ENCODE measurements at places on chromosomes 11 and 22.

GRCh38 chr22:22893891-22894739, 6.5 kb downstream of the IGLL5 start:
- DNase-seq = no peak

DNA sequence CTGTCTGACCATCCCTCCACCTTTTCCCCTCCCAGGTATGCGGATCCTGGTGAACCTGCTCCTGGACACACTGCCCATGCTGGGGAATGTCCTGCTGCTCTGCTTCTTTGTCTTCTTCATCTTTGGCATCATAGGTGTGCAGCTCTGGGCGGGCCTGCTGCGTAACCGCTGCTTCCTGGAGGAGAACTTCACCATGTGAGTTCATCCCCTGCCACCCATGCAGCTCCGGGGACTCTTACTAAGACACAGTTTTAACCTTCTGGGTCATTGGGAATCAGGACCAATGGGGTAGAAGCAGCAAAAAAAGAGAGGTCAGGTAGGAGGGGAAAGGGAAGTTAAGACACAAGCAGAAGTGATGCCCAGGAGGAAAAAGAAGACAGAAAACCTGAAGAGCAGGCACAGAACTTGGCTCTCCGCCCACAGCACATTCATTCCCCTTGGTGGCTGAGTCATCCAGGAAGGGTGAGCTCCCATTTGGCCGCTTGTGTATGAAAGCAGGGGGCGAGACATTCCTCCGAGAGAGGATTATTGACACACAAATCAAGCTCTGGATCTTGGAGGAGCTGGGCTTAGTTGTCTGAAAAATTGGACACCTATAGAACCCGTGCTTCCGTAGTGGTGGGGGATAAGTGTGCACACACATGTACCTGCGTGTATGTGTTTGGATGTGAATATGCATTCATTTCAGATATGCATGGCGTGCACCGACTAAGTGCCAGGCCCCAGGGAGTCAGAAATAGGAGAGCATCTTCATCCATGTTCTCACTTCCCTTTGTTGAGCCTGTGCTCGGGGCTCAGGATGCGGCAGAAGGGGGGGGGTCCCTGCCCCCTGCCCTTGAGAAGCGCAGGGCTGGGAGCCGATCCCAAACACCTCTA, 64.2 kb downstream of the CACNA1I start:
- DNase-seq = no peak

DNA sequence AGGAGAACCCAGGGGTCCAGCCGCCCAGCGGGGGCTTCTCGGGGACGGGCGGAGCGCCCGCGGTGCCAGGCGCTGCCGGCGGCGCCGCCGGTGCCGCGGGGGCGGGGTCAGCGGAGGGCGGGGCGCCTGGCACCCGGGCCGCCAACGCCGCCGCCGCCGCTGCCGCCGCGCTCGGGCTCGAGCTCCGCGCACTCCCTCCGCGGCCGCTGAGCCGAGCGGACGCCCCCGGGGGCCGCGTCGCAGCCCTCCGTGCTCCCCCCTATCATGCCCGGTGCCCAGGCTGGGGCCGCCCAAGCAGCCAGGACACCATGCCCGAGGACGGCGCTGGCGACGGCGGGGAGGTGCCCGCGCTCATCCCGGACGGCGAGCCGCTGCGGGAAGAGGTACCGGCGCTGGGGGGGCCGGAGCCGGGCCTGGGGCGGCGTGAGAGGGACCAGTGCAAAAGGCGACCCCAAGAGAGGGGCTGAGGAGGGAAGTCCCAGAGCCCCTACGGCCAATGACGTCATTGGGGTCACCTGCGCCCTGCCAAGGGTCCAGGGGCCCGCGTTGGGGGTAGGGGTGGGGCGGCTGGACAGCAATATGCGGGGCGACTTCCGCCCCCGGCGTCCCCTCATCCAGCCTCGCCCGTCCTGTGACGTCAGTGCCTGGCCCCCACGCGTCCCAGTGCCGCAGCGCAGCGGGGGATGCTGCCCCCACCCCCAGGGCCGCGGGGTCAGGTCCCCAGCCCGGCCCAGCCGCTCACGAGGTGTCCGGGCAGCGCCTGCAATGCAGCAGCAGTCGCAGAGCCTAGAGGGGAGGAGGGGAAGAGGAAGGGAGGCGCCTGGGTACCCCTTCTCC, at the start of gene TMEM151A:
TMEM151A (plus strand) TSS at position 189 of the 837 bp plus-strand sequence; CDS start at position 309, 120 bp downstream.
- DNase-seq = no peak

DNA sequence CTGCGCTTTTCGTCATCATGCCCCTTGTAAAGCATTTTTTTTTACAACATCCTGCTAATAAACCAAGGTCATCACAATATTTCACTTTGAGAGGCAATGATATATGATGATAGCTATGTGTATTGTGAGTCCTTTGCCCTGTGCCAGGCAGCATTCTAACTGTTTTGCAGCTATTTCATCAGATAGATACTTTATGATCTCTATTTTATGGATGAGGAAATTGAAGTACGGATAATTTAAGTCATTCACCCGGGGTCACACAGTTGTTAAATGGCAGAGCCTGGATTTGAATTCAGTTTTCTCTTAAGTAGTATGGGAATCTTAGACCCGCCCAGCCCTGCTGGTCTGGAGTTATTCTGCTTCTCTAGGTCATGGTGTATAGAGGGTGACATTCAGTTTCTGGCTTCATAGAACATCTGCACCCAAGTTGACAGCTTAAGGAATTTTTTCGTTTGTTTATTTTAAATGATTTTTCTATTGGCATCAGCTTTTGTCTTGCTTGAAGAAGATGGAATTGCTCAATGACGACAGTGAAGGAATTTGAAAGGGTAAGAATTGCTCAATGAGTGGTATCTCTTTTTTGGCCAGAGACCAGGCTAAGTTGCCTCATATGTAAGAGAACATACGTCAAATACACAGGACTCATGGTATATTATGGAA, 926 bp downstream of the PRR5L start:
- DNase-seq = no peak

DNA sequence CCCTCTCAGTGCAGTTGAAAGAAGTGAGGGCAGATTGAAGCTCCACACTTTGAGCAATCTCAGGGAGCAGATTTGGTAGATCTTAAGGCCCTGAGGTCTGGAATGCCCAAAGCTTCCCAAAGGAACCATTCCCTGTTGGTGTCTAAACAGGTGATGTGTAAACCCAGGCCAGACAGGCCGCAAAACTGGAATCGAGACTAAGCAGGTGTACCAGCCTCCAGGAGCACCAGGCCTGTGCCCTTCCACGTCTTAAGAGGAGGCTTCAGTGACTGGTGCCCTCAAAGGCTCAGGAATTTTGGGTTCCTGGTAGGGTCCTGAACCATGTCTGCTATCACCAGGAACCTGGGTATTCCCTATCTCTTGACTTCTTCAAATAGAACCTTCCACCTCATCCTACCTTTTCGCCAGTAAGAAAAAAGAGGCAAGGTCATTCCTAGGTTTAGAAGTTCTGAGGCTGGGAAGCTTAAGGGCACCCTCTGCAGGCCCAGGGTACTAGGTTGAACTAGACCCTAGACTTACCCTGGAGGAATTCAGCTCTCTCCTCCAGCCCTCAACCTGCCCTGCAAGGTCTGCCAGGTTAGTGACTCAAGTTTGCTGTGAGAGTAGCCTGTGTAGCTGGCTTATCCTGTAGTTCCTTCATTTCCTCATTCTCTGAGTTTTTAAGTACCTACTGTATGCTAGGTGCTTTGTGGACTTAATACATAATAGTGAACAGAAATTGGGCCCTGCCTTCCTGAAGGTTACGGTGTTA, 100.0 kb upstream of the NNMT start:
- no peak for DNase-seq

GRCh38 chr11:15673408-15673831, 558.7 kb downstream of the INSC start:
- no peak for DNase-seq

DNA sequence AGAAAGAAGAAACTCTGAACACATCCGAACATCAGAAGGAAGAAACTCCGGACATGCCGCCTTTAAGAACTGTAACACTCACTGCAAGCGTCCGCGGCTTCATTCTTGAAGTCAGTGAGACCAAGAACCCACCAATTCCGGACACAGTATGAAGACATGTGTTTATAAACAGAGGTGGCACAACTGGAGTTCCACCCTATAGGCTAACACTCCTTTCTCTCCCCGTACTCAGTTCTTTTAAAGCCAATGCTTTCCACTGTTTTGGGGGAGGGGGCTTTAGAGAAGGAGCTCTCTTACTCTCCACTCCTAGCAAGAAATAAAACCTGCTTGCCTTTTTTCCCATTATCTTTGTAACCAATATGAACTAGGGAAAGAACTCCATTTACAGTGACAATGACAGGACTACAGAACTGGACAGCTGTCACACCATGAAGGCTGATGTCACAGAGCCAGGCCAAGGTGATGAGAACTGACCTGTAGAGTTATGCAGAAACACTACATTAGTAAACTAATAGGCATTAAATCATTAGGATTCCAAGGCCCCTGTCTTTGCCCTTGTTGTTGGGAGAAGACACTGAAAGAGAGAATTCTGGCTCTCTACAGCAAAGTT, 733 bp downstream of the TRIM5 start:
- no peak for DNase-seq

DNA sequence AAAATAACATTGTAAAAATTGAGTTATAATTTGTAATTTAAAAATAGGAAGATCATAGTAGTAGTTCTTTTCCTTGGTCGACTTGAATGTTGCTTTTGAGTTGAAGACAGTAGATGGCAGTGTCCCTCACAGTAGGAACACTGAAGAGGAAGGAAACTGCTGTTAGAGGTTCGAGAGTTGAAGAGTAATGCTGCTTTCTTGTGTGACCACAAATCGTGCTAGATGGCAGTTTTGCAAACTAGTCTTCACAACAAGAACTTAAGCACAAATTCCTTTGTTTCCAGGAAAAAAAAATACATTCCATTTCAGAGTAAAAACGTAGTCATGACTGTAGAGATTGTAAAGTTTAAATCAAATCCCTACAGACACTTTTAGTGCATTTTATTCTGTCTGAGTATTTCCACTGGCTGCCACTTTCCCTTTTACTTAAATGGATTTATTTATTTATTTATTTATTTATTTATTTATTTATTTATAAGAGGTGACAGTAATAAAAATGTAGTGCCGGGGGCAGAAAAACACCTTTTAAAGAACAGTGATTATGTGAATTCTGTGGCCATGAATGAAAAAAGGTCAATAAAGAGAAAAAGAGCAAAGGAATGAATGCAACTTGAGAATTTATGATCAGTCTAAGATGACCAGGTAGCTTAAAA, 54.6 kb downstream of the SPECC1L start:
- peak; percentile 55 for DNase-seq

- peak; percentile 30 for DNase-seq
Measured at GRCh38 chr11:130001461-130002351, 929 bp downstream of the PRDM10 start.

- no peak for DNase-seq
Measured at GRCh38 chr11:86577644-86578636, 94.5 kb downstream of the ME3 start.

GRCh38 chr22:39349967-39350726, at the start of gene SYNGR1:
TSS of gene SYNGR1 (plus strand) at chr22:39349991. CDS start at chr22:39350011, 20 bp downstream.
- DNase-seq = peak; percentile 53

DNA sequence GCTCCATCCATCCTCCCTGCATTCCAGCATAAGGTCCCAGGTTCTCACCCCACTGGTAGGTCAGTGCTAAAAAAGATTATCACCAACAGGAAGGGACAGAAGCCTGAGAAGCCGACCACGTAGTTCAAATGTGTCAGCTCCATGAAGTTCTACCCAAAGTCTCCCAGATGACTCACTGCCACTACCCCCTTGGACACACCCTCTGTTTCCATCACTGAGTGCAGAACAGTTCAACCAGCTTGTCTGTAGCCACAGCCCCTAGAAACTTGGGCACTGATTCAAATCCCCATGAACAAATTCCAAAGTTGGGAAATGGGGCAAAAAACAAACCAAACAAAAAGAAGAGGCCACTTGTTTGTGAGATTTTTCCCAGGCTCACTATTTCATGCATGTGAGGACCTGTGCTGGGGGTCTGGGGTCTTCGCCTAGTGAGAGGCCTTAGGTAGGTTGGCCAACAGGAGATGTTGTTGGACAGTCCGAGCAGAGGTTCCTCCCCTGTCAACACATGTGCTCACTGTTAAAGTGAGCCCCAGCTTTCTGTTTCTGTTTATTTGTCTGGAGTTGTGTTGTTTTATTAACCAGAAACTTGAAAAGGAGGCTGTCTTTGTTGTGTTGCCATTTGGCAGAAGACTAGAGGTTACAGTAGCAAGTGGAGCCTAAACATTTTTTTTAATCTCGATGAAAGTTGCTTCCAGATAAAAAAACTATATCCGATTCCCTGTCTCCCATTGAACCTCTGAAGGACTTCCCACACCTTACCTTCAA, 24.2 kb upstream of the FLI1 start:
- DNase-seq = no peak

DNA sequence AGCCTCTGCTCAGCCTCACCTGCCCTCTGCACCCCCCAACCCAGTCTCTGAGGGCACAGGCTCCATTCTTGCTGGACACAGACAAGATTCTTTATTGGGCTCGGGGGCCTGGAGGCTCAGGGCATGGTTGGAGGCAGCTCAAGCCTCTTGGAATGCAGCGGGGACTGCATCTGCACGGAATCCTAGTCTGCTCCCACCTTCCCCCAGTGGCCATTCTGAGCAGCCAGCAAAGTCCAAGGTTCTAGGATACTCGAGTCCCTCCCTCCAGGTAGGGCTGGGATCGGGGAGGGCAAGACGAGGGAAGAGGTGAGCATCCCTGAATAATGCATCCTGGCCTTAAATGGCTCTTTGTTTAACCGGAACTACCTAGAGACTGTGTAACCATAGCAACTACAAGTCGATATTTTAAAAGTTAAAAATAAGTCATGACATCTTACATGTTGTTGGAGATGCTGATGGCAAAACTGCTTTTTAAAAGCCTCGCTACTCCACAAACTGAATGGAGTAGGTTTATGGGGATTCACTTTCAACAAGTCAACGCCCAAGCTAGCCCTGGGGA, 10.7 kb upstream of the IGSF22 start:
- no peak for DNase-seq

- DNase-seq = no peak
Measured at GRCh38 chr11:76599041-76600013, 71.2 kb downstream of the LRRC32 start.

DNA sequence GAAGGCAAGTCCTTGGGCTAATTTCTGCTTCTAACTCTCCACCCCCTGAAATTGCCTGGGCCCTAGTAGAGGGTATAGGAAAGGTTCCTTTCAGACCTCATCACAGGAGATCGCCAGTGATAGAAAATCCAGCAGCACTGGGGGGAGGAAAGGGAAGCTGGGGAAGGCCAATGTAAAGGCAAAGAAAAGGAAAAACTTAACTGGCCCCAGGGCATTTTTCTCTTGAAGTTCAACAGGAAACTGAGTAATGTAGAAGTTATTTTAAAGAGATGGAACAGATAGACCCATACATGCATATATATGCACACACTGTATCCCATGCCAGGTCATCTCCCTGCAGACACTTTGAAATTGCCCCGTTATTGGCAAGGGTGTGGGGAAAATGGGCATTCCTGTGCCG, 134.0 kb downstream of the TRIM44 start:
- no peak for DNase-seq

GRCh38 chr11:110812086-110812733, 100.0 kb upstream of the ARHGAP20 start:
- no peak for DNase-seq

GRCh38 chr11:128586689-128587088, 669 bp downstream of the ETS1 start:
- DNase-seq = no peak

GRCh38 chr11:113540416-113541330, 65.5 kb upstream of the DRD2 start:
- DNase-seq = no peak

GRCh38 chr11:12827929-12828812, 153.9 kb downstream of the TEAD1 start:
- peak; percentile 50 for DNase-seq
